ENCODE measurements at places on chromosomes 7 and 10.
A peak's percentile ranks its signal among the peaks of the same experiment; 100 is the strongest.

DNA sequence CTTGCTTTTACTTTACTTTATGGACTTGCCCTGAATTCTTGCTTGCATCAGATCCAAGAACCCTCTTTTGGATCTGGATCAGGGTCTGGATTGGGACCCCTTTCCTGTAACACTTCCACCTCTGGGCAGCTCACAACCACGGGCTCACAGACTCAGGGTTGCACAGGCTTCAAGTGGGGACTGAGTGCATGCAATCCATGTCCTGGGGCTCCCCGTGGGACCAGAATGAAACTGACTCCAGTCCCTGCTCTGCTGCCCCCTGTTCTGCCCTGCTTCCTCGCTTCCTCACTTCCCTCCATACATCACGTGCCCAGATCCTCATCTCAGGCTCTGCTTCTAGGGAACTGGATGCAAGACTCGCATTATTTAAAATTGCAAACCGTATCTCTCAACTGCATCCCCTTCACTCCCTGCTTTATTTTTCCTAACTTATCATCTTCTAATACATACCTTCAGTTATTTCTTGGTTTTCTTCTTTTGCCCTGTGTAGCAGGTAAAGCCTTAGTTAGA is 23.3 kb upstream of the INMT start:
- DNase-seq = no peak

- DNase-seq = no peak
These were observed 52.2 kb downstream of the VKORC1L1 start for GRCh38 chr7:65925040-65925439.

GRCh38 chr10:81013771-81014170 is 476.1 kb downstream of the SH2D4B start:
- no peak for DNase-seq

- DNase-seq = peak; percentile 97
These were observed 51.8 kb downstream of the CAV1 start for GRCh38 chr7:116576350-116577319.

DNA sequence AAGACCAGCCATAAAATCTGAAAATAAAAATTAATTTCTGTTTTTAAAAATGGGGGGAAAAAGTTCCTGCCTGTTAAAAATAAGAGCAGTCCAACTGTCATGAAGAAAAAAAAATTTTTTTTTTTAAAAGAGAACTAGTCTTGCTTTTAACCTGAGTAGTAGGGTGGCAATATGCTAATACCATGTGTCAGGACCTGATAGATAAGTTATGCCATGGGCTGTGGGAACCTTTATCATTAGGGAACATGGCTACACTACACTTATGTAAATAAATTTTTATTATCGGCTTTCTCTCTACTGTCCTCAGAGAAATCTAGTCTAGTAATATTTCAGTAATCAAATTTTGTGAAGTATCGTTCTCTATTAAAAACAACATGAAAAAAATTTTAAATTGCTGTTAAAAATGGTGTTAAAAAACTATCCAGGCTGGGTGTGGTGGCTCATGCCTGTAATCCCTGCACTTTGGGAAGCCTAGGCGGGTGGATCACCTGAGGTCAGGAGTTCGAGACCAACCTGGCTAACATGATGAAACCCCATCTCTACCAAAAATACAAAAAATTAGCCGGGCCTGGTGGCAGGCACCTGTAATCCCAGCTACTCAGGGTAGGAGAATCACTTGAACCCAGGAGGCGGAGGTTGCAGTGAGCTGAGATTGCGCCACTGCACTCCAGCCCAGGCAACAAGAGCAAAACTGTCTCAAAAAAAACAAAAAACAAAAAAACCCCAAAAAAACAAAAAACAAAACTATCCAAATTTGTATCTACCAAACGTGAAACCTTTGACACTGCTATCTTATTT is 20.7 kb downstream of the NT5C3A start:
- no peak for DNase-seq

DNA sequence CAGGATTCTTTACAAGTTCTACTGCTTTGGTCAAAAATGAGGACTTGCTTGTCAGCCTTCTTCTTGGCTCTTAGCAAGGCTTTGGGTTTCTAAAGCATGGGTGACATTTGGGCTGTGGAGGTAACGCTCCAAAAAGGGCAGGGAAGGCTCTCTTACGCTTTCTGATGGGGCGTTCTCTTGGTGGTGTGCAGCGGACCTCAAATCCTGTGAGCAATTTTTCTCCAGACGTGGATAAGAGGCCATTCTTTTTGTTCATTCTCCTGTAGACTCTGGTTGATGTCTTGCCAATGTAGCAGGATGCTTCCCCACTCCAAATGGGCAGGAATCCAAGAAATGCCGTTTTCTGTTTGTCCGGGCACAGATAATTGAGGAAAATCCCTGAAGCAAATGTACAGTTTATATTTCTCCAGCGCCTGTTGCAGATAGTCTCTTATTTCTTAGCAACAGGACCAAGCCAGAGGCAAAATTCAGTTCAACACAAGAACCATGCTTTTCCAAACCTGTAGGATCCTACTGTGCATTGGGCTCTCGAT is 138.4 kb upstream of the NFE2L3 start:
- no peak for DNase-seq

DNA sequence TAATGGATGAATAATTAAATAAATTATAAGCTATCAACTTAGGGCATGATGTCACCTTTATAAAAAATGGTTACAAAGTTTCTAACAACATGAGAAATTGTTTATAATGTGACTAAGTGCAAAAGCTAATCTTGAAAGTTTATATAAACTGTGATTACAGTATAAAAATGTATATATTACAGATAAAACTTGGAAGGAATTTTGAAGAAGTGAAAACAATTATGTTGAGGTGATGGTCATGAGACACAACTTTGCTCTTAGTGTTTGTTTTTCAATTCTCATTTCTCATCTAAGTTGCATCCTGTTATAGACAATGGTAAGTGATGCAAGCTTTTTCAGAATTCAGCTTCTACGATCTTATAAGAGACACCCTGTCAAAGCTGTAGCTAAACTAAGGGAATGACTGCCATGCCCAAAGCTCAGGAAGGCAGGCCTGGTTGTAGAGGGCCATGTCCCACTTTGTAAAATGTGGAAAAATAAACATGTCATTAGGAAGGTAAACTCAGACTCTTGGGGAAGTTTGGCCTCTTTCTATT is 23.9 kb downstream of the MACC1 start:
- DNase-seq = no peak

- peak; percentile 72 for DNase-seq
These were observed 23.4 kb downstream of the ATOH7 start for GRCh38 chr10:68208424-68209042.

- no peak for DNase-seq
These were observed 137.8 kb upstream of the JCAD start for GRCh38 chr10:30197186-30197585.

DNA sequence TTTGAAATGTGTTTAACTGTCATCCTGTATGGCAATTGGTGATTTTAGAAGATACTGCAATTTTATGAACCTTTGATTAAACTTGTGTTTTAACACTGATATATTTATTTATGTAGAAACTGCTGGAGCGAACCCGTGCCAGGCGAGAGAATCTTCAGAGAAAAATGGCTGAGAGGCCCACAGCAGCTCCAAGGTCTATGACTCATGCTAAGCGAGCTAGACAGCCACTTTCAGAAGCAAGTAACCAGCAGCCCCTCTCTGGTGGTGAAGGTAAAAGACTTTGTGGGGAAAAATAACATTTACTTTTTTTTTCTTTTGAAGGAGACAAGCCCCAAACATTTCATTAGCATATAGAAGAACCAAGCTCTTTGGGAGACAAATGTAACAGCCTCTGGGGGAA is 6.5 kb downstream of the ANLN start:
- peak; percentile 42 for DNase-seq

- no peak for DNase-seq
These were observed 3.1 kb upstream of the LDB3 start for GRCh38 chr10:86665218-86665607.

DNA sequence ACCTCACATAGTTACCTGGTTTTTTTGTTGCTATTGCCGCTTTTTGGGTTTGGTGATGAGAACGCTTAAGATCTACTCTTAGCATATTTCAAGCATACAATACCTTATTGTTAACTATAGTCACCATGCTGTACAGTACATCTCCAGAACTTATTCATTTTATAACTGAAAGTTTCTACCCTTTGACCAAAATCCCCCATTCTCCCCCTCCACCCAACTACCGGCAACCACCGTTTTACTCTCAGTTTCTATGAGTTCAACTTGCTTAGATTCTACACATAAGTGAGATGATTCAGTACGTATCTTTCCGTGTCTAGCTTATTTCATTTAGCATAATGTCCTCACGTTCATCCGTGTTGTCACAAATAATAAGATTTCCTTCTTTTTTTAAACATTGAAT is 86.7 kb upstream of the IL6 start:
- no peak for DNase-seq

- DNase-seq = peak; percentile 22
These were observed 54.3 kb upstream of the TNRC18 start for GRCh38 chr7:5477723-5478531.

- no peak for DNase-seq
These were observed 40.6 kb downstream of the SYPL1 start for GRCh38 chr7:106071356-106071998.

GRCh38 chr10:69241575-69241974 is 21.4 kb downstream of the HKDC1 start:
- no peak for DNase-seq

DNA sequence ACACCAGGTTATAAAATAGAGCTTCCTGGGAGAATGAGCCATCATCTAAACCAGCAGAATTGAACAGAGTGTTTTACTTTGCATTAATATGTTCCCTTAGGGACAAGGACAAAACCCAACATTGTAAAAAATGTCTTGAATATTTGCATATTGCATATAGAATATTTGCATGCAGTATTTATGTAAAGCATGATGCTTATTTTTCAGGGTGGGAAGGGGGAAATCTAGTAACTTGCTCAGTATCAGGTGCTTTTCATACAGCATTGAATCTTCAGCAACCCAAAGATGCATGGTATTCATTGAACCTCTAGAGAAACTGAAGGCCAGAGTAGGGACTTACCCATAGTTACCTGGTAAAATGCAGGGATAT is 409.2 kb upstream of the ZMIZ1 start:
- DNase-seq = no peak

DNA sequence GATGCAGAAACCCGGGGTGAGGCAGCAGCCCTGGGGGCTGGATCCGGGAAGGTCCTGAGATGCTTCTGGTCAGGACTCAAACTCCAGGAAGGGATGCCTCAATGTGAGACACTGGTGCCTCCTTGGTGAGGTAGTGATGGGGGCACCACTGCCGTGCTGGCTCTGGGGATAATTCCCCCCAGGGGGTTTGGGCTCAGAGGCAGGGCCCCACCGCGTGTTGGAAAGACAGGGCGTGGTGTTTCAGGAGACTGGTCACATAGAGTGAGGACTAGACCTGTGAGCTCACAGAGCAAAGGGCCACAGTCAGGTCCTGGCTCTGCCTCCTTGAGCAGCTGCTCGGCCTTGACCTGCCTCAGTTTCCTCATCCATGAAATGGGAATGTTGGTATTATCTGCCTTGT is 361.9 kb downstream of the GLRX3 start:
- DNase-seq = no peak

- DNase-seq = no peak
These were observed 86.3 kb downstream of the LCOR start for GRCh38 chr10:96918214-96919002.

DNA sequence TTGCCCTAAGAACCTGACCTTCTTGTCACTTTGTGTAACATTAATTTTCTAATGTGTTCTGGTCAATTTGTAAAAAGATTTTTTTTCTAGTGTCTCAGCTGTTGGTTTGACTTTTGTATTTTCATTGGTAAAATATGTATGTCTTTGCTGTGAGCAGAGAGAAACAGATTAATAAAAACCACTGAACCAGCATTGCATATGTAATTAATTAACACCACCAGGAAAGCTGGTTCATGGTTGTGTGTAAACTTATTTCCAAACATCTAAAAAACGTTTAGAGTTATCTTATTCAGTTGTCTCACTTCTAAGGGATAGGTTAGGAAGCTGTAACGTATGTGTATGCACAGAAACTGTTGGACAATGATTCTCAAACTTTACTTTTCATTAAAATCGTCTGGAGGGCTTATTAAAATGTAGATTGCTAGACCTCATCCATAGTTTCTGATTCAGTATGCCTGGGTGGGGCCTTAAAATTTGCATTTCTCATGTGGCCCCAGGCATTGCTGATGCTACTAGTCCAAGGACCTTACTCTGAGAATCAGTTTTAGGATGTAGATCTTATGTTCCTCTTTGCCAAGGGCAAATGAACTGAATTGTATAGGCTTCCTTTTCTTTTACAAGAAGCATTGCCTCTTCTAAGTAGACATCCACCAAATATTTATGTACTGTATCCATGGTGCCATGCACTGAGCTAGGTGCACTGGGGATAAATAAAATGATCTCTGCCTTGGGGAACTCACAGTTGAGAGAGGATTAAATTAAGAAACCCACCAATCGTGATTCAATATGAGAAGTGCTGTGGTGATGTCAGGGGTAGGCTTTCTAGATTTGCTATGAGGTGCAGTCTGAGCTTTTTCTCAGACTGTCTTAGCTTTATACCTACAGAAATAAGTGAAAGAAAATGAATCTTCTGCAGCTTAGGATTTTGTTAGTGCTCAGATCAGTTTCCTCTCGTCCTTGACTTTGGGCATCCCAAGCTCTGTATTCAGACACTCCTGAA is 98.7 kb downstream of the AUTS2 start:
- DNase-seq = peak; percentile 50
